ENCODE measurements at places on chromosomes 4 and X. TPM values are rescaled to one million over a fixed set of nuclear protein-coding genes. Genes with fewer than 3 reads are reported as not detected.
A peak's percentile ranks its signal among the peaks of the same experiment; 100 is the strongest.

The SOWAHB gene
- 18.9 TPM for total RNA-seq

The CPE gene
- 106 TPM for total RNA-seq

DNA sequence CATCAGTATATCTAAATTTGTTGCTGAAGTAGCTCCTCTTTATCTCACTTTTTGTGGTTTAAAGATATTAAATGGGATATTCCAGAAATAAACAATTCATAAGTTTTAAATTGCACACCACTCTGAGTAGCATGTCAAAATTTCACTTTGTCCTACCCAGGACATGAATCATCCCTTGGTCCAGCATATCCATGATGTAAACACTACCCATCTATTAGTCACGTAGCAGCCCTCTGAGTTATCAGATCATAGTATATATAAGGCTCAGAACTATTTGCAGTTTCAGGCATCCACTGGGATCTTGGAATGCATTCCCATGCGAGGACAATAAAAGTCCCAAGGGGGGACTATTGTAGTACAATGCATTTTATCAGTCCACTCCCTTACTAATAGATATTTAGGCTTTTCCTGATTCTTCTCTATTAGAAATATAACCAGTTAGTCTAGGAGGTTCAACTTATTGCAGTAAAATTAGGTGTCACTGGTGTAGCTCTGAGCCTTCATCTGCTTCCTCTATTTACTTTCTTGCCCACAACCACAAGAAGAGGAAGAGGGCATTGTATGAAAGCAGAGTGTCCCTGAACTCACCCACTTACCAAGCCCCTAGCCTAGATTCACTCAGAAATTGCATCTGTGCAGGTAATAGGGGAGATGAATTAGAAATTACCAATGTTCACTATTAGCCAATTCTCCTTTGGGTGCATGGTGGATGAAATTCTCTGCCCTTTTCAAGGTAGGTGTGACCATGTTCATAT lies 409.8 kb upstream of the GALNT7 start:
- DNase-seq: no peak

DNA sequence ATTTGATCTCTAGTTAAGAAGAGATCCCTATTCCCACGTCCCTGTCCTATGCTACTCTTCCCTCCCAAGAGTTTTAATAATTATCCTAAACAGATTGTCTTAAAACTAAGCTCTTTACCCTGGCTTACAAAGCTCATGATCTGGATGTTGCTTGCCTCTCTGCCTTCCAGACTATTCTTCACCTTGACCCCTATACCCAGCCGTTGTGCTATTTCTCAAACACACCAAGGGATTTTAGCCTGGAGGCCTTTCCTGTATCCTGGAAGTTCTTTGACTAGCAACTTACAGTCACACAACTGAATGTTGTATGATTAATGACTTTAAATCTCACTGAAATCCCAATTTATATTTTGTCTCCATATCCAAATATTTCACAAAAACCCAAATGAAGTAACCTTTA lies 314.9 kb downstream of the ADGRL3 start:
- no peak for DNase-seq

DNA sequence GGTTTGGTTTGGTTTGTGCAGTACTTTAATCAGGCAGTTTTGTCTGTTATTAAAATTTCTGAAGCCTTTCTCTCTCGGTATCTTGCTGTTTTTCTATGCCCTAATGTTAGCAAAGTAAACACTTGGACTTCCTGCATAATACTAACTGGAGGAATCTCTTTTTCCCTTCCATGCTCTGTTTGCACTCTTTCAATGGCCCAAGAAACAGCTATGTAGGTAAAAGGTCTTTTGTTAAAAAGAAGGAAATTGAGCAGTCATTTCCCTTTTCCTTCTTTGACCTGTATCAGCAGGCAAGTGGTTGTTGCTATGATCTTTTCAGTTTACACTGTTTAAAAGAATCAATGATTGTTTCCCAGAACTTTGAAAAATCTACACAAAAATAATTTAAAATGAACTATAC lies 82.7 kb downstream of the CCSER1 start:
- peak; percentile 11 for DNase-seq

DNA sequence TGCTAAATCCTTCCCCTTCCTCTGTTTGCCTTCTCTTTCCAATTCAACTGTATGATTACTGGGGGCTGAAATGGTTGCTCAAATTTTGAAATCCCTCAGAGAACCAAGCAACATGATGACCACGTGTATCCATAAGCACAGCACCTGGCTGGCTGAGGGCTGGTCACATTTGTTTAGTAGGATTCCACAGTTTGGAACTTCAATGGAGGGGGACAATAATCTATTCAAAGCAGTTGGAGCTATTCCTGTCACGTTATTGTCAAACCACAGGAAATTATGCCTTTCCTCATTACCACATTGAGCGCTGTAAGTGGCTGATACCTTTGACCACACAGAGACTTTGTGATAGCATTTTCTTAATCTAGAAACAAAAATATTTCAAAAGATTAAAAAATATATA lies 7.0 kb downstream of the TMSB4X start:
- no peak for DNase-seq

- no peak for DNase-seq
Observed at GRCh38 chr4:180798036-180798577, 1445.1 kb upstream of the TENM3 start.

DNA sequence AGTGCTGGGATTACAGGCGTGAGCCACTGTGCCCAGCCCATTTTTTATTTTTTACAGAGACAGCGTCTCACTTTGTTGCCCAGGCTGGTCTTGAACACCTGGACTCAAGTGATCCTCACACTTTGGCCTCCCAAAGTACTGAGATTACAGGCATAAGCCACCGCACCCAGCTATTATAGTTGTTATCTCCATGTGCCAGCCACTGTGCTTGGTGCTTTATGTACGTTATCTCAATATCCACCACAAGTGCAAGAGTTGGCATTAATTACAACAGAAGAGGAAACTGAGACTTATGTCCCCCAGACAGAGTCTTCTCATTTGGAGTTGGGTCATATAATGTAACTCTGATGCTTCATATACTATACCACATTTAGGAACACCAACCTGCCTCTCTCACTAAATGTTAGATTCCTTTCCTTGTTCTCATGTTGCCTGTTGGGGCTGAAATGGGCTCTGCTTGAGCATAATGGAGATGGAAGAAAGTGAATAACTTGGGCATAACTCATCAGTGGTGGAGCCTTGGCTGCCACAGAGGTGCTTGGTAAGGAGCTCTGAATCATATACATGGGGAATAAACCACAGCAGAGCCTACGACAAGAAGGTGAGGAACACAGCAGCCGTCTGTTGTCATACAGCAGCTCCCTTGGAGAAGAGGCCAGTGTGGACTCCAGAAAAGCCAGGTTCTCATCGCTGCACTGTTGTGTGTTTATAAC lies 84.3 kb downstream of the SPRY1 start:
- no peak for DNase-seq

- DNase-seq: no peak
Observed at GRCh38 chrX:47683829-47684205, 24.8 kb upstream of the UXT start.

The GUCY1A1 gene
- total RNA-seq: 41.2 TPM

DNA sequence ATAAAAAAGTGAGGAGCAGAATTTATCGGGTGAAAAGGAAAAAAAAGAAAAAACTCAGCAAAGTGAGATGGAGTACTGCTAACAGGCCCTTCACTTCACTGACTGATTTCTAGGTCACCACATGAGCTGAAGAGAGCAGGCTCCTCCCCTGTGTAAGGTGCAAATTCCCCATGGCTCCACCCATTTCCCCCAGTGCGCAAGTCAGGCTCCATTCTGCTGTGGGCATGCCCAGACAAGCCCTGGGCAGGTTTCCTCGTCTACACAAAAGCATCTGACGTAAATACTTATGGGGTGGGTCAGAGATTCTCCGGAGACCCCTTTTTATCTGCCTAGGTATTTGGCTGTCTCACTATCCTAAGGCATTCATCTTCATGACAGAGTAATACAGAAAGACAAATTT lies 157.9 kb downstream of the MAGEB5 start:
- no peak for DNase-seq

The AFF2 gene
- total RNA-seq: 6.5 TPM

The TRIM75 gene
- total RNA-seq: 0.17 TPM

- no peak for DNase-seq
Observed at GRCh38 chr4:54386042-54386669, 157.1 kb downstream of the PDGFRA start.

The USP51 gene
- 5.8 TPM for total RNA-seq

DNA sequence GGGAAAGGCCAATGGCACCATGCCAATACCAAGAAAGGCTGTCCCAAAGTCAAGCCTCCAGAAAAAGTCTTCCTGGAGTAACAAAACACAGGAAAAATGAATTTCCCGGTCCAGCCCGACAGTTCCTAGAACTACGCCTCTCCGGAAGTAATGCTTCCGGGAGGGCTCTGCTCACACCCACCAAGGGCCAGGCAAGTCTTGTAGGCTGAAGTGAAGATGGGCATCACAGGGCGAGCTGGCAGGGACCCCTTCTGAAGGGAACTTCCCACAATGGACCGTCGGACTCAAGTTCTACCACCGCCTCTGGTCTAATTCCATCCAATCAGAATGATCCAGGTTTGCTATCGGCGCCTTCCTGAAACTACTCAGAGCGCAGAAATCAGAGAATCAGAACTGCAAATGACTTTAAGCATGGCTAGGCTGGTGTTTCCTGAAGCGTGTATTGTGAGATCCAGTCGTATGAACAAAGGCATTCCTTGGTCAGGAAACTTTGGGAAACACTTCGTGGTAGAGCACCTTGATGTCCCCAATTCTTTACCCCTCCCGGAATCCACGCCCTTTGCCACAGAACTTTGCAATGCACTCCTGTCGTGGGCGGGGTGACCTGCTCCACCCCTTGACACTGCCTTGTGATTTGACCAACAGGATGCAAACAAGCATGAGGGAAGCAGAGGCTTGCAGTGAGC lies 127.8 kb downstream of the BCOR start:
- no peak for DNase-seq

DNA sequence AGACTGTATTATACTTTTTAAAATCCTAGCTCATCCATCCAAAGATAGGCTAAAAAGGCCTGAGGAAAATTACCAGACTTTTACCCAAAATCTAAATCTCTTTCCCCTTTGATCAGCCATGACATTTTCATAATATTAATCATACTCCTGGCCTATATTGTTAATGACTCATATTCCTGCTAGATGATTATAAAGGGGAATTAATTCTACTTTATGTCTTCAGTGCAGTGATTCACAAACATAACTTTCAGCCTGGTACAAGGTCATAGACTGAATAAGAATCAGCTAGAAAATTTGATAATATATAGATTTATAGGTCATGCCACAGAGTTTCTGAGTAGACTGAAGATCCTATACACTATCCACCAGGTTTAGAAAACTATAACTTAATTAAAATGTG lies 1905.4 kb downstream of the C4orf33 start:
- DNase-seq: no peak

The EGF gene
- 13.0 TPM for total RNA-seq

The RPS6KA3 gene
- 99.4 TPM for total RNA-seq

- DNase-seq: no peak
Observed at GRCh38 chr4:5114950-5115349, 63.7 kb downstream of the STK32B start.

DNA sequence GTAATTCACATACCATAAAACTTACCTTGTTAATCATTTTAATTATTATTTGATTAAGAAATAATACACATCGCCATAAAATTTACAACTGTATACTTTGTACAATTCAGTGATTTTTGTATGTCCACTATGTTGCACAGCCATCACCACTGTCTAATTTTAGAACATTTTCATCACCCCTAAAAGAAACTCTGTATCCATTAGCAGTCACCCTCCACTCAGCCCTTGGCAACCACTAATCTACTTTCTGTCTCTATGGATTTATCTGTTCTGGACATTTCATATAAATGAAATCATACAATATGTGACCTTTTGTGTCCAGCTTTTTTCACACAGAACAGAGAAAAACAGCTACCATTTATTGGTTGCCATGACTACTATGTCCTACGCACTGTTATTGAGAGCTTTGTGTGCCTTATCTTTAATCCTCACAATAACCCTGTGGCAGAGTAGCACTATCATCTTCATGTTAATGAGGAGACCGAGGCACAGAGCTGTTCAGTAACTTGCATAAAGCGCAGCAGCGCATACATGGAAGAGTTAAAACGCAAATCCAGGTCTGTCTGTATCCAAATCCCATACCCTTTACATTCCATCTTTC lies 64.6 kb upstream of the PAGE1 start:
- no peak for DNase-seq

DNA sequence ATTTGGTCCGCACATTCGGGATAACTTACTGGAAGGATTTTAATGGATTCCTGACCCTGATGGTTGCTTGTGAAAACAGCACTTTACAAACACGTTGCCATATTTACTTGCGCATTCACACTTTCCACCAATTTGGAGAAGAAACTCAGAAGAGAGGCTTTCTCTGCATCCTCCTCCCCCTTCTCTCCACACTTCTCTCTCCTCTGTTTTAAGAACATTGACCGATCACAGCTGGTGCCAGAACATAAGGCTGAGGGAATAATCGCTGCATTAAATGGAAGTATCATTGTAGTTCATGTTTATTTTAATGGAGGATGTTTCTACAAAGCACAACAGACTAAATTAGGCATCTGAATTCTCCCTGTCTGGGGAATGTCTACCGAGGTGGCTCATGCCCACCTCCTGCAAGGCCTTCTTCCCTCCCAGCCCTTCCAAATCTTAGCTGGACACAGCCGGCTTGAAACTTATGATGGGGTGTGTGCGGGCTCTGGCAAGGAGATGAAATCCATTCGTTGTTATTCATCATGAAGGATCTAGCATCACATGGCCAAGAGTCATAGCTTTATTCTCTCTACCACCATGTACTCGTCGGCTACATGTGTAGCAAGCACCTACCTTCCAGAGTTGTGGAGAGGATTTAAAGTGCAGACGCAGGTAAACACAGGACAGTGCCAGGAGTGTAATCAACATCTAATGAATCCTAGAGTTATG lies 204.1 kb downstream of the LDB2 start:
- no peak for DNase-seq

The SPANXN3 gene
- 0.52 TPM for total RNA-seq

GRCh38 chr4:142762280-142762679 lies 83.8 kb downstream of the INPP4B start:
- no peak for DNase-seq

DNA sequence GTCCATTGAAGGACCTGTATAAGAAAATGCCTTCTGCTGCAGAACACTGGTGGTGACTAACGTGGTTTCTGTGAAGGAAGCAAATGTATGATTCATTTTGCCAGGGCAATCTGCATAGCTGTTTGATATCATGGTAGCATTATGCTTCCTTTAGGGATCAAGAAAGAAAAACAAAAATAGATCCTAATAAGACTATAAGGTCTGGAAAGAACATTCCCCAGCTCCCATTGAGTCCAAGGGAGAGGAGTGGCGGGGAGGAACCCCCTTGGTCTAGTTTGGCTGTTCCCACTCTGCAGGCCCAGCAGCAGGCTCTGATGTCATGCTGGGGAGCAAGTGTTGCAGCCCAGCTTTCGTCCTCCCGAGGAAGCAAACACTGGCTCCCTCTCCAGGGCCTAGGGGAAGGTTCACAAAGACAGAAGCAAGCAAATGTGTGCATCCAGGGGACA lies 154.5 kb upstream of the GALNT7 start:
- DNase-seq: peak; percentile 40

The SSX2B gene
- total RNA-seq: not detected

The MAGEA8 gene
- total RNA-seq: not detected

DNA sequence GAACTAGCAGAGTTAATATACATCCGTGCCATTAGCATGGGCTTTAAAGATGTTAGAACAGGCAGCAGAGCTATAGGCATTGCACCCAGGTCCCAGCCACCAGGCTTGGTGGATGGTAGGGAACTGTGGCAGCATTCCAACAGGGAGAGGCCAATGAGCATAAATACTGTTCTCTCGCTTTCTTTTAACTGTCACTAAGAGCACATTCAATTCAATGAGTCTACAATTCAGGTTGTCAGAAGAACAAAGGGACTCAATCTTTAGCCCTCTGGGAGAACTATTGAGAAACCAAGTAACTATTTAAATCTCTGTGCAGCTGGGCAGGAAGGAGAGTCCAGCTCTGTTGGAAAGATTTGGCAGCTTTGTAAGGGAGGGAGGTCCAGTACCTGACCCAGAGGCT lies 165.6 kb downstream of the CHIC1 start:
- no peak for DNase-seq

Data from hepatocyte (in vitro differentiated cells).